ENCODE measurements at places on chromosomes 12 and 14. TPM values are rescaled to one million over a fixed set of nuclear protein-coding genes. Genes with fewer than 3 reads are reported as not detected.

GARIN6 gene
- total RNA-seq, result not detected

RFX4 gene
- not detected for total RNA-seq

MYH6 gene
- total RNA-seq, result 170 TPM

SOAT2 gene
- total RNA-seq, result not detected

DYNLL1 gene
- total RNA-seq, result 243 TPM

RIPK3 gene
- 3.5 TPM for total RNA-seq

CLEC7A gene
- 2.6 TPM for total RNA-seq

LRP6 gene
- 27.4 TPM for total RNA-seq

KRT73 gene
- not detected for total RNA-seq

ARHGAP9 gene
- 5.9 TPM for total RNA-seq

INSM2 gene
- total RNA-seq, result not detected

ZC3H14 gene
- 39.7 TPM for total RNA-seq

TAS2R10 gene
- 0.30 TPM for total RNA-seq

IL26 gene
- not detected for total RNA-seq

TMPO gene
- total RNA-seq, result 11.8 TPM

OR6C74 gene
- total RNA-seq, result not detected

PAPLN gene
- total RNA-seq, result 1.3 TPM

SYT1 gene
- not detected for total RNA-seq

GAPDH gene
- 4,827 TPM for total RNA-seq

GLS2 gene
- 0.38 TPM for total RNA-seq

GPR135 gene
- total RNA-seq, result 3.2 TPM

ACACB gene
- 64.5 TPM for total RNA-seq

All from cardiac septum (tissue), 1 donor.